ENCODE measurements at places on chromosomes 3 and 15.

- no peak for DNase-seq
Observed at GRCh38 chr3:40677749-40678148, 153.0 kb downstream of the ZNF621 start.

- no peak for DNase-seq
Observed at GRCh38 chr3:149376718-149377407, 586 bp downstream of the TM4SF1 start.

DNA sequence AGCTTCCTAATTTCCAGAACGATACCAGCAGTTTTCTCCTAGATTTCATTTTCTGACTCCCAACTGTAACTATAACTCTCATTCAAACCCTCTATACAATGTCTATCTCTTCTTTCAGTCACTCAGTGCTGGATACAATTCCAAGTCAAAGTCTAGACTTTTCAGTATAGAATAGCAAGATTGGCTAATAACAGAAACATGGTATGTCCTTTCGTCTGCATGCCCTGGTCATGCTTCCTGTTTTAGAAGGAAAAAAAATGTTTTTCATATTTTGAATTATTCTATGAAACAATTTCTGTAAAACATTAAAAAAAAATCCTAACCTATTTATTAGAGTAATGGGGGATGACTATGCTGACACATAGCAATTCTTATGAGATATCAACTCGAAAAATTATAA lies 180.0 kb downstream of the KCNAB1 start:
- no peak for DNase-seq

DNA sequence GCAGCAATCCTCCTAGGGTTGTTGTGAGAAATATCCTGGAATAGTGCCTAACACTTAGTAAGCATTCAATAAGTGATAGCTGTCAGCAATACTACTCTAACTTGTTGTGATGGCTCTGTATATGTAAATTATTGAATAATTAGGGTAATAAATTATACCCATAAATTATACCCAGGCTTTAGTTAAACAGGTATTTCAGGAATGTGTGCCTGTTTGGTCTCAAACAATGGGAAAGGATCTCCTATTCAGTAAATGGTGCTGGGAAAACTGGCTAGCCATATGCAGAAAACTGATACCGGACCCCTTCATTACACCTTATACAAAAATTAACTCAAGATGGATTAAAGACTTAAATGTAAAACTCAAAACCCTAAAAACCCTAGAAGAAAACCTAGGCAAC lies 14.8 kb upstream of the ARNT2 start:
- DNase-seq = no peak

- DNase-seq = peak; percentile 72
Observed at GRCh38 chr15:73560501-73561117, 72.6 kb downstream of the NPTN start.

DNA sequence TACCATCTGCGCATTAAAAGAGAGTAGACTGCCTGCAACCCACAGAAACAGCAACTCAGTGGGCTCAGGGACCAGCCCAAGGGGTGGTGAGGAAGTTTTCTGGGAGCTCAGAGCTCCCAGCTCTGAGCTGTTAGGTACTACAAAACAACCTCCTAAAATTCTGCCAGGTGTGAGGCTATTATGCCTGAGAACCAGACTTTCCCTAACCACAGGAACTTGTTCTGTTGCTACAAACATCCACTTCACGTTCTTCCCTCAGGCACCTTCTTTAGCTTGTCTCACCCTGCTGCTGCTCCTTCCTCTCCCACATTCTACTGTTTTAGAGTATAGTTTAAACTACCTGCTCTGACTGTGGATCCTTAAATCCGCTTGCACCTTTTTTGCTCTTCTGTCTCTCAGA lies 399.4 kb downstream of the ROBO1 start:
- DNase-seq = no peak

- no peak for DNase-seq
Observed at GRCh38 chr3:16365491-16366128, 100.6 kb downstream of the OXNAD1 start.

DNA sequence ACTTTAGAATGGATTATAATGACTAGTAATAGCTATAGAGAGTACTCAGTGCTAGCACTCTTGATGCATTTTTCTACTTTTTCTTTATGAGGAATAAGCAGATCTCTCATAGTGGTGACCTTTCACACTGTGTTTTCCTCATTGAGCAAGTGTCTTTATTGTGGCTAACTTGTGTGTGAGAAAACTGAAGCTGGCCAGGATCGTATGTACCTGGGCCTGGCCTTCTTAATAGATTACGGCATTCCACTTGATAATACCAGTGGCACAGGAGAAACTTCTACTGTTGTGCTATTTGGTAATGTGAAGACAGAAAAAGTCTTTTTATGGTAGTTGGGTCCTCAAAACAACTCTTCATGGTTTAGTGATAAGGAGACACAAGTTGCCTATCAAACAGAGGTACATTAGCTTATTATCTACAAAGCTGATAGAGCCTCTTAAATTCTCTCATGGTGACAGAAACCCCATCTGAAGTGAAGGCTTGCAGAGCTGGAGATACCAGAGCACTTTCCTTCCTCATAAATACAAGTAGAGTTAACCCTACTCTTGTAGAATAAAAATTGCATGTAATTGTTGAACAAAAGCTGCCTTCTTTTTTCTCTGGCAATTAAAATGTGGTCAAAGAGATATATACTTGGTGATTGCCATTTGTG lies 64.6 kb downstream of the LYSMD4 start:
- no peak for DNase-seq

DNA sequence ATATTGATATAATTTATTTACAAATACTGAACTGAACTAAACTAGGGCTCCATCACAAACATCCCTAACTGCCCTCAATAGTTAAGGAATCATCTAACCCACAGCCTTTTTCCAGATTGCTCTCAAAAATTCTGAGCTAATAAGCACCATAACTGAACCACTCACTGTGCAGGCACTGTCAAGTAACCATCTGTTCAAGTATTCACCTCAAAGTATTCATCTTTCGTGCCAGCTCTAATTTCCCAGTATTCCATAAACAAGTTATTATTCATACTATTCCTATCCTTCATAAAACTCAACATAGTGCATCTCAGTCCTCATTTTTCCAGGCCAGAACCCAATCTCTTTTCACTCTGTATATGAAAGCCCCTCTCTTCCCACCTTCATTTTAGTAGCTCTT lies 41.1 kb downstream of the THBS1 start:
- DNase-seq = no peak

DNA sequence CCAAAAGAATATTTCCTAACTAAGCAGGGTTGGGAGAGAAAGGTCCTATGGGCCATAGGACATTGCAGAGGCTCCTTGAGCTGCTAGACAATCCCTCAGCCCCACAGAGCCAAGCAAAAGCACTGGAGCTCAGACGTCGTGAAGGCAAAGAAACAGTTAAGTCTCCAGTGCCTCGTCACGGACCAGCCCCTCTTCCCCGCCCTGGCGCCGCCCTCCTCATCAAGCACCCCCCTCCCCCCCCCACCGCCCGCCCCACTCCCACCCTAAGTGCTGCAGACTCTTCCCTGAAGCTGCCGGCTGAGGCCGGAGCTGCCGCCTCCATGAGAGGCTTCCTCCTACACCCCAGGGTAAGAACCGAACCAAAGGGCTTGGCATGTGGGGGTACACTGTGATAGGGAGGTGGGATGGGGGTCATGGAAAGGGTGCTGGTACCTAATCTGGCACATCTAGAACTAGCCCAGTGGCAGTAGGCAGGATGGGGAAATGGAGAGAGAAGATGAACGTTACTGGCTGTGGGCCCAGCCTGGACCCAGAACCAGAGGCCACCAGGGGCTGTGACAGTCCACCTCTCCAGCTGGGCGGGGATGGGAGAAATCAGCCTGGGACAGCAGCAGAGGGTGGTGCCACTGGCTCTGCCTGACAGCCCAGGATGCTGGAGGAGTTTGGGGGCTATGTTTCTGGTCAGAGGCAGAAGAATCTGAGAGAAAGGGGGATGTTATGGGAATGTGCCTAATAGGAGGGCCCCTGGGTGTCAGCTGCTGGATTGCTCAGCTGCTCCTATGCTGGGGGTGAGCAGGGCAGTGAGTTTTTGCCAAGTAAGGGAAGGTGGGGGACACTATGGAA lies at the start of gene MAP1A:
Gene MAP1A, plus strand, starts transcription at position 255 of the 843 bp plus-strand sequence. CDS start 3,866 bp downstream, outside the sequence.
- no peak for DNase-seq

- no peak for DNase-seq
Observed at GRCh38 chr3:140234256-140234655, 299.3 kb downstream of the CLSTN2 start.

Measured in NB4 (cell line).